RKO (cell line): ENCODE measurements at places on chromosomes 13 and 19.
A peak's percentile ranks its signal among the peaks of the same experiment; 100 is the strongest.

DNA sequence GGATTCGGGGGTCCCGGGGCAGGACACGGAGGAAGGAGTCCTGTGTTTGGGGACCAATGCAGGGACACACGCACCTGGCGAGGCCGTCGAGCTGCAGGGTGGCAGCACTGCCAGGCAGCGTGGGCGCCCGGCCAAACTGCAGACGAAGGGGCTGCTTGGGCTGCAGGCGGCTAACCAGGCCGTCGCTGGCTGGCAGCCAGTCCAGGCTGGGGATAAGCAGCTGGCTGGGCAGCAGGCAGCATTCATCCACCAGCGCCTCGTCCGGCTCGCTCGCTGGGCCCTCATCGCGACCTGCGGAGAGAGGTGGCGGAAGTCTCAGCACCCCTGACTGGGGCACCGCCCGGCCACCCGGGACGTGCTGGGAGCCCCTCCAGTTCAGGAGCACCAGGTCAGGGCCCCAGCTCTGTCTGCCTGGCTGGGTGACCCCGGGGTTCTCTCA, 11.5 kb downstream of the CFD start:
- DNase-seq, result no peak

DNA sequence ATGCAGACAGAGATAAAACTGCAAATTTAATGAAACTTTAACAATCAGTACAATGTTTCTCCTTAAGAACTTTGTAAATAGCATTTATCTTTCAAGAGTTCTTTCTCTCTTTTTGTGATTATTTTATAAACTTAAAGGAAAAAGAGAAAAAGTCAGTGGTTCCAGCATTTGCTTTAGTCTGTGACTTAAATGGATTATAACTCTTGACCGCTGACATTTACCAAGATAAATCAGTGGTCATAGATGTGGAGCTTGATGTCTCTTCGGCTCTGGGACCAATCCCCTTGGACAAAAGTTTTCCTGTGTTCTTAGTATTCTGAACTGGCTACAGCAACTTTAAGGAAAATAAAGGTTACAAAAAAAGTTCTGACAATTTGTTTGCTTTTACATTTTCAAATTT, 162.6 kb downstream of the TM9SF2 start:
- no peak for DNase-seq

GRCh38 chr13:33073338-33073737, 57.1 kb downstream of the KL start:
- DNase-seq, result no peak

DNA sequence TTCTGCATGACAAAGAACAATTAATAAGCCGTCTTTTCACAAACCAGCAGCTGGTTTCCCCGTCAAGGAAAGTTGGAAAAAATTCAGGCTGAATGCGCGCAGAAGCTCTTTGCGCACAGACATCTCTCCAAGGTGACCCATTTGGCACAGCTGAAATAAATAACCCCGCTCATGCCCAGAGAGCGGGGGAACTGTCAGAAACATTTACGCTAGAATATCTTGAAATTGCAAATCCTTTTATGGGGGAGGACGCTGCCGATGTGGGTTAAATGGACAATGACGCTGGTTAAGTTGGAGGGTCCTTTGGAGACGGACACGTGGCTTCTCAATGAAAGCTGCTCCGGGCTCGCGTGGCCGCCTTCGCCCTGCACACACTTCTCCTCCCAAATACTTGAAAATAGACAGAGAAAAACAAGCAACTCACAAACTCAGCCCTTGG, 30.6 kb downstream of the GSX1 start:
- DNase-seq, result no peak

- no peak for DNase-seq
These were observed 30.6 kb upstream of the IGSF23 start for GRCh38 chr19:44582581-44583265.

DNA sequence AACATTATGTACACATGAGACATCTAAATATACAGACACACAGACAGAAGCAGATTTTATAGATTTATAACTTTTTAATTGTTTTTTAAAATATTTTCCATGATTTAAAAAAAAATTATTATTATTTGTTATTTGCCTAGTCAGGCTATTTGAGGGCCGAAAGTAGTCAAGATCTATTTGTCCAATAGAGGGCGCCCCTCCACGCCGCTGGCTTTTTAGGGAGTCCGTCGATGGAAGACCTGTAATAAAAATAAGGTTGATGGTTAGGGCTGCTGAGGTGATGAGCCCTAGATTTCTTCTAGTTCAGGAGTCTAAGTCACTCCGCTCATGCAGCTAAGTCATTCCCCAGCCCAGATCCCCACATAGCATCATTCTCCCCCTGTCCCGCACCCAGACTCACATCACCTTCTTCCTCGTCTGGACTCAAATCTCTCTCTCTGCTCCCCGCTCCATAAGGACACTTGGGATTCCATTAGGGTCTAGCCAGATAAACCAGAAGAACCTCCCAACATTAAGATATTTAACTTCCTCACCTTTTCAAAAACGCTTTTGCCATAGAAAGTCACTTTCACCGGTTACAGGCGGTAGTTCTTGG, 33.9 kb upstream of the CEACAM21 start:
- peak; percentile 25 for DNase-seq

GRCh38 chr13:110150384-110151101, 156.4 kb downstream of the COL4A1 start:
- no peak for DNase-seq

DNA sequence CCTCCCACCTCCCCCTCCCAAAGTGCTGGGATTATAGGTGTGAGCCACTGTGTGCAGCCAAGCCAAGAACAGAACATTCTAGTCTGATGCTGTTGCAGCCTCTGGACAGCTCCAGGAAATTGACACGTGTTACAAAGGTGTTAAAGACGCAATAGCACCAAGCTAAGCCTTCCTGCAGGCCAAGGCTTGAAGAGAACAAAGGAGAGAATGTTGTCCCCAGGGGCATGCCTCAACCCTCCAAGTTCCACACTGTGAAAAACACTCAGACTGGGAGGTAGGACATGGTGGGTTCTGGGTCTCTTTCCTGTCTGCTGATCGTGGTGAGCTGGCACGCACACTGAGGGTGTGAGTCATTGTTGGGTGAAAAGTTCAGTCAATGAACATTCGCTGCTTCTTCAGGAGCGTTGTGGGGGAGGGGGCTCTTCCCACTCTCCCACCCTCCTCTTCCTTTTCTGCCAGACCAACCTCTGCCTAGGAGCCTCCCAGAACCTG, 5.3 kb upstream of the PTPRS start:
- no peak for DNase-seq

GRCh38 chr19:13885826-13886365, 9.0 kb downstream of the NANOS3 start:
- DNase-seq, result no peak

GRCh38 chr19:1668486-1669270, 16.3 kb upstream of the TCF3 start:
- DNase-seq, result peak; percentile 36

DNA sequence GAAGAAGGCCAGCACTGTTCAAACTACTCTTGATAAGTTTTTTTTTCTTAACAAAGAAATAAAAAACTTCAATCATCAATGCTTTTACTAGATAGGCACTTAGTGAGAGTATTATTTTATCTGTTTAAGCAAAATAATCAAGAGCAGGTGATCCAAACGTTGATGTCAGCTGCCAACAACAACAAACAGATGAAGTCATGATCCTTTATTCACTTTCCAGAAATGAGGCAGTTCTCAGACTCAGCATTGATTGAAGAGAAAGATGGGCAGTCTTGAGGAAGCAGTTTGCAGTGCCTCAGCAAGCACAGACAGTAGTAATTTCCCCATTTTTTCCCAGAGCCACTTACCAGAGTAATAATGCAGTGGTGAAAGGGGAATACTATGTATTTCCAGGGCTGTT, 38.4 kb upstream of the CSNK1A1L start:
- no peak for DNase-seq

DNA sequence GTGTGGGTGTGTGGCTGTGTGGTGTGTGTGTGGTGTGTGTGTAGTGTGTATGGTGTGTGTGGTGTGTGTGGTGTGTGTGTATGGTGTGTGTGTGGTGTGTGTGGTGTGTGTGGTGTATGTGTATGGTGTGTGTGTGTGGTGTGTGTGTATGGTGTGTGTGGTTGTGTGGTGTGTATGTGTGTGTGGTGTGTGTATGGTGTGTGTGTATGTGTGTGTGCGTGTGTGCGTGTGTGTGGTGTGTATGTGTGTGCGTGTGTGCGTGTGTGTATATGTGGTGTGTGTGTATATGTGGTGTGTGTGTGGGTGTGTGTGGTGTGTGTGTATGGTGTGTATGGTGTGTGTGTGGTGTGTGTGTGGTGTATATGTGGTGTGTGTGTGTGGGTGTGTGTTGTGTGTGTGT, 8.1 kb downstream of the SHISA7 start:
- no peak for DNase-seq

- no peak for DNase-seq
These were observed 4.2 kb upstream of the TNFSF11 start for GRCh38 chr13:42569576-42570344.

GRCh38 chr13:47999973-48000372, 1.1 kb downstream of the SUCLA2 start:
- DNase-seq, result peak; percentile 5

- DNase-seq, result peak; percentile 92
These were observed 9.5 kb downstream of the GPX4 start for GRCh38 chr19:1113030-1113985.

- DNase-seq, result no peak
These were observed 8.2 kb downstream of the KLHL26 start for GRCh38 chr19:18645035-18645511.

GRCh38 chr19:29484876-29485275, 40.9 kb upstream of the VSTM2B start:
- no peak for DNase-seq

DNA sequence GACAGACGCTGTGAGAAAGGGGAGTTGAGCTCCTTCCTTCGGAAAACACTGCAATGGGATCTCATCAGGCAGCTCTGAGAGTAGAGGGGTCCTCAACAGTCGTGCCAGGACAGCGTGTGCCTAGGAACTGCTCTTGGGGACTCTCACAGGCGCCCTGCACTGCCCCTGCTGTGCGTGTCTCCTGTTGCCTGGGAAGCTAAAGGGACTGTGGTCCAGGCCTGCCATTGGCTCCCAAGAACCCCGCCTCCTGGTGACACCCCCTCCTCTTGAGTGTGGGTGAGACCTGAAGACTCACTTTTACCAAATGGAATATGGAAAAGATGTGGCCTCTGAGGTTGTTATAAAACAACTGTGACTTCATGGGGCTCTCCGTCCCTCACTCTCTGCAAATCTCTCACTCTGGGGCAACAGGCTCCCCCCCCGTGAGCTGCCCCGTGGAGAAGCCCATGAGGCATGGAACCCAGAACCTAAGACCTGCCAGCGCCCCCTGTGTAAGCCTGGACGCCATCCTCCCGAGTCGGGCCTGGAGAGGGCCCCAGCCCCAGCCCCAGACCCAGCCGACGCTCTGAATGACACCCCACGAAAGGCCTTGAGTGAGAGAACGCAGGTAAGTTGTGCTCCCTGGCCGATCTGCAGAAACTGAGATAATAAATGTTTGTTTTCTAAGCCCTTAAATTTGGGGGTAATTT, 302.7 kb downstream of the FGF9 start:
- DNase-seq, result no peak

DNA sequence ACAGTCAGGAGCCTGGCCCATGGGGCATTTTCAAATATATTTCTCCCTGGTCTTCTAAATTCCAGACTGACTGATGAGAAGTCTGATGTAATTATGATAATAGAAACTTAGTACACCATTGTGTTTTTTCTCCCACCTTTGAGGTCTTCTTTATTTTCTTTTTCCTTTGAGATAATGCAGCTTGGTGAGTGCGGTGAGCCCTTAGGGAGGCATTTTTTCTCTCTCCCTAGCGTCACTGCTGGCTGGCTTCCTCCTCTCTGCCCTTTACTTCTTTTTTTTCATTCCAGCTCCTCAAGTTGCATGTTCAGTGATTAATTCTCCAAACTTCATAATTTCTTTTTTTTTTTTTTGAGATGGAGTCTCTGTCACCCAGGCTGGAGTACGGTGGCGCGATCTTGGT, 12.8 kb upstream of the CDC42EP5 start:
- no peak for DNase-seq

- no peak for DNase-seq
These were observed 126.6 kb downstream of the USP12 start for GRCh38 chr13:27044837-27045570.

GRCh38 chr13:83634601-83635000, 247.7 kb downstream of the SLITRK1 start:
- no peak for DNase-seq

DNA sequence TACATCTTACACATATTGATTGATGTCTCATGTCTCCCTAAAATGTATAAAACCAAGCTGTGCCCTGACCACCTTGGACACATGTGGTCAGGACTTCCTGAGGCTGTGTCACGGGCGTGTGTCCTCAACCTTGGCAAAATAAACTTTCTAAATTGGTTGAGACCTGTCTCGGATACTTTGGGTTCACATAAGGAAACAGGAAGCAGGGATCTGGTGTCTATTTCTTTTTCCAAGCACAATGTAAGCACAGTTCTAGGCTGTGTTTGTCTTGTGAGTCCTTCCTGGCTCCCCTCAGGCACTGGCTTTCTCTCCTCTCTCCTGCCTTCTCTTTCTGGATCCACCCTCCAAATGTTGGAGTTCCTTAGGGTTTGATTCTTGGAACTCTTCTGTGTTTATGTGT, 27.6 kb upstream of the TPT1 start:
- no peak for DNase-seq

DNA sequence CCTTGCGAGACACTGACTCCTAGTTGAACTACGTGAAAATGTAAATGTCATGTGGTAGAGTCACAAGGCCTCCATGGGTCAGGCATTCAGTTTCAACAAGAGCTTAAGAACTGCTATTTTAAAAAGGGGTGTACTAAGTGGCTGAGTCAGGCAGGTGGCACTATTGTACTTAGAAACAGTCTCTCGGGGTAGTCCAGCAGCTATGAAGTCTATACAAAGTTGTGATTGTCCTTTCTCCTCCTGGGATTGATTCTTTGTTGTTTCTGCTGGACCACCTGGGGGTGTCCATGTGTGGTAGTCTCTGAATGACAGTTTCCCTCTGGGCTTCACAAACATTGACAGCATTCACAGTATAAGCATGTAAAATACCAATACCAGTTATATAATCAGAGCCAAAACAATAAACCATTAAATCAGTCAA, 33.0 kb downstream of the UGGT2 start:
- DNase-seq, result peak; percentile 82

GRCh38 chr13:20217168-20217567, 15.0 kb downstream of the GJB6 start:
- DNase-seq, result no peak

DNA sequence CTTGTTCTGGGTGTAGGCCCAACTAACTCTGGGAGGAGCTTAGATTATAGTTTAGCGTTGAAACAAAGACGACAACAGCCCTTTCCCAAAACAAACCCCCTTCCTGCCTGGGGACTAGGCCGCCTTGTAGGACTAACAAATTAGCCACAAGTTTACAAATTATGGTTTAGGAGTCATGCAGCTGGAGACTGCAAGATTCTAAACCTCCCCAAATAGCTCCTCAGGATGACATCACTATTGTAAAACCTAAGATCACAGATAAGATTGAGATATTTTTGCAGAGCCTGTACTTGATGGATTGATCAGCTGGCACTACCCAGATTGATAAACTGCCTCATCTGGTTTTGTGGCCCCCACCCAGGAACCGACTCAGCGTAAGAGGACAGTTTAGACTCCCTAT, 2.3 kb upstream of the SLC25A15 start:
- no peak for DNase-seq
